ENCODE measurements at places on chromosomes 16 and 17. TPM values are rescaled to one million over a fixed set of nuclear protein-coding genes. Genes with fewer than 3 reads are reported as not detected.

The SLC5A11 gene
- total RNA-seq, result 0.72 TPM

The TBC1D3H gene
- not detected for total RNA-seq

The SEPTIN1 gene
- total RNA-seq, result 0.12 TPM

The TP53TG3 gene
- not detected for total RNA-seq

The GGT6 gene
- total RNA-seq, result 0.09 TPM

The MT1E gene
- 1,748 TPM for total RNA-seq

DNA sequence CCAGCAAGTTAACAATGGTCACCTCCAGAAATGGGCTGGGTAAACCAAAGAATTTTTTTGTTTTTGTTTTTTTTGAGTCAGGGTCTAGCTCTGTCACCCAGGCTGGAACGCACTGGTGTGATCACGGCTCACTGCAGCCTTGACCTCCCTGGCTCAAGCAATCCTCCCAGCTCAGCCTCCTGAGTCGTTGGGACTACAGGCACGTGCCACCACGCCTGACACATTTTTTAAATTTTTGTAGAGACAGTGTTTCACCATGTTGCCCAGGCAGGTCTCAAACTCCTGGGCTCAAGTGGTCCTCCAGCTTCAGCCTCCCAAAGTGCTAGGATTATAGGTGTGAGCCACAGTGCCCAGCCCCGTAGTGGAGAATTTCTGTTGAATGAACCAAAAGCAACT is 1.7 kb downstream of the SPSB3 start:
- peaks cover 22% of the 10 kb centered on the region for H3K4me1 ChIP-seq
- H3K4me3 ChIP-seq, result no peak overlapping the region
- peak overlapping the region; percentile 58 for H3K27ac ChIP-seq
- DNase-seq, result no peak

- no peaks in the 10 kb centered on the region for H3K4me1 ChIP-seq
- no peak for DNase-seq
- H3K27me3 ChIP-seq, result no peaks in the 10 kb centered on the region
- no peaks in the 10 kb centered on the region for H3K36me3 ChIP-seq
- H3K4me3 ChIP-seq, result no peak overlapping the region
These were observed 32.3 kb downstream of the CHD9 start for GRCh38 chr16:53087101-53087500.

GRCh38 chr17:7704601-7705268 is at the start of gene EFNB3:
Gene EFNB3 (plus strand): TSS chr17:7705202. CDS start chr17:7705599, 397 bp downstream.
- H3K27ac ChIP-seq, result no peak within 1 kb of the TSS
- no peaks in the 10 kb centered on the region for H3K27me3 ChIP-seq
- H3K4me3 ChIP-seq, result peak within 1 kb of the TSS; percentile 14
- no peak for DNase-seq

DNA sequence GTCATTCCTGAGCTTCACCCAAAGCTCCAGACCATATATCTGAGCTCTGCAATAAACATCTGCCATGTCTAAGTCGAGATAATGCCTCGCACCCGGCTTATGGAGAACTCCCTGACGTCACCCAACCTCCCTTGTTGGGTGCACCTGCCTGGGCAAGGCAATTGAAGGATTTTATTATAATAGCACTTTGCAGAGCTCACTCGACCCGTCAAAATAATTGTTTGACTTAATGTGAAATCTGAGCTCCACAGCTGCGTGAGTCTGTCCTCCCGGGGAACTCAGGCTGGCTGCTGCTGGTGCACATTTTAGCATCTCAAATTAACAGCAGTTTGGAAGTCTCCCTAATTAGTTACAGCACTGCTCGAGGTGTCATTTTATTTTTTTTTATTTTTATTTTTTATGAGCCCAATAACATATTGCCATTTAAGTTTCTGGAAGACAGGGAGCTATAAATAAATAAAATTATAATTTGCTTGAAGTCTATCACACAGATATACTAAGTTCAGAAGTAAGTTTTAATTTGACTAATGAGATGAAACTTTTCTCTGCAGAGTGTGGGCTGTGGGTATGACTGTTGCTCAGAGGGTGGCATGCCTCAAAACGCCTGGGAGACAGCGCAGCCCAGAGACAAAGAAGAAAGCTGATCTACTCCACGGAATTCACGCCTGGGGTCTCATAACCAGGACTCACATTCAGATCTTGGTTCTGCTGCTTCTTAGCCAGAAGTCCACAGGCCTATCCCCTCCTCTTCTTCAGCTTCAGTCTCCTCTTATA is 401.4 kb upstream of the C16orf82 start:
- H3K4me3 ChIP-seq, result no peak overlapping the region
- no peaks in the 10 kb centered on the region for H3K4me1 ChIP-seq
- no peak overlapping the region for H3K27ac ChIP-seq

DNA sequence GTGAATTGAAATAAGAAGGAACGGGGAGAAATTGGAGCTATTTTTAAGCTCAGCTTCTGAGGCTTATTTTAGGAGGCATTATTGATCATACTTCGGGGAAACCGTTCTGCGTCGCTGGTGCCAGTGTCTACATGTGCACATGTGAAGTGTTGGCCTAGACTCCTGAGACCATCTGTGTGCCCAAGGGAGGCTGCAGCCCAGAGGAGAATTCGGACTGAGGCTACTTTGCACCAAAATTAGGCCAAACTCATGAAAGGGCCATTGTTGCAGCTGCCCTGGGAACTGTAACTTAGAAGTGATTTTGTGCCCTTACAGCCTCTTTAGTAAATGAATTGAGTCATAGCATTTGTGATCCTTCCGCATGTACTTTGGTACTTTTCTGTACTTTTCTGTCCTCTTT is 102.0 kb upstream of the NOL11 start:
- H3K4me1 ChIP-seq, result no peaks in the 10 kb centered on the region
- no peaks in the 10 kb centered on the region for H3K36me3 ChIP-seq
- no peak for DNase-seq
- no peak overlapping the region for H3K4me3 ChIP-seq
- no peak overlapping the region for H3K27ac ChIP-seq

DNA sequence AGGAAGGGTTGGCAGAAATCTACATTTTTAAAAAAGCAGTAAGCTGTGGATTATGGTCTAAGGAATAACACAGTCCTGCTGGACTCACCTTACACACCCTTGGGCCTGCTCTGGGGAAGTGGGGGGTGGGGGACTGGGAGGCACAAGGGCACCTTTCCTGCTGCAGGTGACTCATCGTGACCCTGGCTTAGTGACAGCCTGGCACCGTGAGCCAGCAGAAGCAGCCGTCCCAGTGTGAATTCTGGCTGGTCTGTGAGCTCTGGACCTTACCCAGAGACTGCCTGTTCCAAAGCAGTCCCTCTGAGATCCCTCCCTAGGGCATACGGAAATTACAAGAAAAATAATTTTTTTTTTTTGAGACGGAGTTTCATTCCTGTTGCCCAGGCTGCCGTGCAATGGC is 4.2 kb upstream of the CRK start:
- H3K4me3 ChIP-seq, result no peak overlapping the region
- DNase-seq, result peak; percentile 96
- peak overlapping the region; percentile 45 for H3K27ac ChIP-seq
- H3K27me3 ChIP-seq, result no peaks in the 10 kb centered on the region

GRCh38 chr17:29283496-29283895 is 10.5 kb downstream of the NUFIP2 start:
- H3K36me3 ChIP-seq, result peaks cover 16% of the 10 kb centered on the region
- no peak overlapping the region for H3K27ac ChIP-seq
- peaks cover 13% of the 10 kb centered on the region for H3K4me1 ChIP-seq
- H3K4me3 ChIP-seq, result no peak overlapping the region
- no peaks in the 10 kb centered on the region for H3K27me3 ChIP-seq

DNA sequence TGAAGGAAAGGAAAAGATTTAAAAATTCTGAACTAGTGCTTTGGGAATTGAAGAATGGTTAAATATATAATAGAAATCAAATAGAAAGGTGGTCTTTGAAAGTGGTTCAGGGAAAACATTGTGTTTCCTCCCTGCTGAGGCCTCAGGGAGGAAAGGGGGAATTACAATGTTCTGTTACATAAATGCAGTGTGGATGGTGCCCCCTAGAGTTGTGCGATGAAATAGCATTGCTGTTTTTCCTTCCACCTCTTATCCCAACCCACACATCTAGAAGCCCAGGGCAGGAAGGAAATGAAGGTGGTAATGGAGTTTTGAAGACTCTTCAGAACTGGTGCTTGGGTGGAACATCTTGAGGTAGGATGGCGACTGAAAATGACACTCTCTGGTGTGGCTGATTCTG is 6.4 kb upstream of the TOX3 start:
- no peak overlapping the region for H3K4me3 ChIP-seq
- no peak overlapping the region for H3K27ac ChIP-seq
- peaks cover 9% of the 10 kb centered on the region for H3K4me1 ChIP-seq
